Upper lobe of right lung (tissue), 1 donor: ENCODE measurements at places on chromosomes 1 and 21. TPM values are rescaled to one million over a fixed set of nuclear protein-coding genes. Genes with fewer than 3 reads are reported as not detected.

GRCh38 chr1:29749024-29749945 lies 513.0 kb downstream of the PTPRU start:
- no peaks in the 10 kb centered on the region for H3K4me1 ChIP-seq
- H3K27me3 ChIP-seq: peaks cover 6% of the 10 kb centered on the region
- no peak for DNase-seq
- no peak overlapping the region for H3K4me3 ChIP-seq

DNA sequence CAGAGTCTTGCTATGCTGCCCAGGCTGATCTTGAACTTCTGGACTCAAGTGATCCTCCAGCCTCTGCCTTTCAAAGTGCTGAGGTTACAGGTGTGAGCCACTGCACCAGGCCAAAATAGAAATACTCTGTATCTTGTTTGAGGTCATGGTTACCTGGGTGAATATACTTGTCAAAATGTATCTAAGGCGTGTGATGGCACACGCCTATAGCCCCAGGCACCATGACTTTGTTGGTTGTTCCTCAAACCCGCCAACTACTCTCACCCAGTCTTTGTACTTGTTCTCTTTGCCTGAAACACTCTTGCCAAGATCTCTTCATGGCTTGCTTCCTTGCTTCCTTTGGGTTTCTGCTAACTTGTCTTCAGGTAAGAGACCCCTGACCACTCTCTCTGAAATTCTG lies 38.0 kb upstream of the RGS5 start:
- H3K36me3 ChIP-seq: no peaks in the 10 kb centered on the region
- no peaks in the 10 kb centered on the region for H3K27me3 ChIP-seq
- no peak overlapping the region for H3K27ac ChIP-seq
- no peak for DNase-seq
- H3K4me3 ChIP-seq: no peak overlapping the region

UAP1 gene
- total RNA-seq: 35.0 TPM

GRCh38 chr21:41879190-41879998 lies at the start of gene PRDM15:
Gene PRDM15, minus strand, starts transcription at chr21:41879344. Its CDS starts 18,981 bp downstream, at chr21:41860363.
- H3K27ac ChIP-seq: peak within 1 kb of the TSS; percentile 82
- H3K4me1 ChIP-seq: peaks cover 14% of the 10 kb centered on the region
- peak; percentile 92 for DNase-seq
- H3K4me3 ChIP-seq: peak within 1 kb of the TSS; percentile 85
- no peaks in the 10 kb centered on the region for H3K36me3 ChIP-seq

- H3K4me3 ChIP-seq: no peak overlapping the region
- H3K36me3 ChIP-seq: no peaks in the 10 kb centered on the region
- no peaks in the 10 kb centered on the region for H3K4me1 ChIP-seq
- no peak for DNase-seq
- no peaks in the 10 kb centered on the region for H3K27me3 ChIP-seq
These were observed 197.7 kb downstream of the GREM2 start for GRCh38 chr1:240414237-240414636.

GRCh38 chr1:88911161-88911560 lies 19.8 kb upstream of the GTF2B start:
- no peak overlapping the region for H3K4me3 ChIP-seq
- H3K36me3 ChIP-seq: no peaks in the 10 kb centered on the region
- DNase-seq: no peak
- no peak overlapping the region for H3K27ac ChIP-seq

APCS gene
- total RNA-seq: not detected

FABP3 gene
- total RNA-seq: 63.6 TPM

DNA sequence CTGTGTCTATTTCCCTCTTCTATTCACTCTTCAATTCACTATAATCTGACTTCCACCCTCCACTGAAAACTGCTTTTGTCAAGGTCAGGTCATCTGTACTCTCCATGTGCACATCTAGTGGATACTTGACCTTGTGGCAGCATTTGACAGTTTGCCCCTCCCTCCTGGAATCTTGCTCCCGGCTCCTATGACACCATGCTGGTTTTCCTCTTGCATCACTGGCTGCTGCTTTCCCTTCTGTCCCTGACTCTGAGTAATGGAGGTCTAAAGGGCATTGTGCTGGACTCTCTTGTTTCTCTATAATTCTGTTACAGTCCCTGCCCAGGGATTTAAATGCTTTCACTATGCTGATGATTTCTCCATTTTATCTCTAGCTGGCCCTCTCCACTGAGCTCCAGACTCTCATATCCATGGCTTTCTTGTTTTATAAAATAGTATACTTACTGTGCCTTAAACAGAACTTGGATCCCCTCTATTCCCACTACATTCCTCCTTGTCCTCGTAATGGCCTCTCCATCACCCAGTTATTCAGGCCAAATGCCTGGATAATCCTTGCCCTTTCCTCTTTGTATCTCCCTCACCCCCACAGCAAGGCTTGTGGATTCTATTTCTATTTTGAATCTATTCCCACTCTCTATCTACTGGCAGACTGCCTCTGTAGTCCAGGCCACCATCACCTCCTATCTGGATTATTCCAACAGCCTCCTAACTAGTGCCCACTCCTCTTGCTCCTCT lies 36.8 kb upstream of the PODN start:
- H3K4me1 ChIP-seq: peaks cover 3% of the 10 kb centered on the region
- H3K27ac ChIP-seq: peak overlapping the region; percentile 20
- peaks cover 17% of the 10 kb centered on the region for H3K36me3 ChIP-seq
- no peaks in the 10 kb centered on the region for H3K27me3 ChIP-seq

UBE2Q1 gene
- 93.5 TPM for total RNA-seq

- no peaks in the 10 kb centered on the region for H3K4me1 ChIP-seq
- no peak overlapping the region for H3K4me3 ChIP-seq
- no peaks in the 10 kb centered on the region for H3K27me3 ChIP-seq
- H3K36me3 ChIP-seq: no peaks in the 10 kb centered on the region
- no peak overlapping the region for H3K27ac ChIP-seq
These were observed 122.7 kb downstream of the LMO4 start for GRCh38 chr1:87451229-87451920.

RGS8 gene
- not detected for total RNA-seq

GRCh38 chr1:77459881-77460280 lies 178.1 kb downstream of the AK5 start:
- H3K36me3 ChIP-seq: no peaks in the 10 kb centered on the region
- no peak overlapping the region for H3K4me3 ChIP-seq
- no peaks in the 10 kb centered on the region for H3K4me1 ChIP-seq
- no peaks in the 10 kb centered on the region for H3K27me3 ChIP-seq

HCRTR1 gene
- not detected for total RNA-seq

DNA sequence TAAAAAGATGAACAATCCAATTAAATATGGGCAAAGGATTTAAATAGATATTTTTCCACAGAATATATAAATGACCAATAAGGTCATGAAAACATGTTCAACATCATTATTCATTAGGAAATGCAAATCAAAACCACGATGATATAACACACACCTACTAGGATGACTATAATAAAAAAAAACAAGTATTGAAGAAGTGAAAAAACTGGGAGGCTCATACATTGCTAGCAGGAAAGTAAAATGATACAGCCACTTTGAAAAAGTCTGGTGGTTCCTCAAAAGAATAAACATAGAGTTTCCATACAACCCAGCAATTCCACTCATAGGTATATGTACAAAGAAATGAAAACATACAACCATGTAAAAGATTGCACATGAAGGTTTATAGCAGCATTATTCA lies 75.7 kb upstream of the RAB4A start:
- H3K27me3 ChIP-seq: no peaks in the 10 kb centered on the region
- no peak overlapping the region for H3K27ac ChIP-seq
- no peak for DNase-seq
- no peaks in the 10 kb centered on the region for H3K36me3 ChIP-seq
- no peak overlapping the region for H3K4me3 ChIP-seq

ZBED6 gene
- total RNA-seq: 29.5 TPM
